HEK293T (cell line): ENCODE measurements at places on chromosomes 4 and X.
A peak's percentile ranks its signal among the peaks of the same experiment; 100 is the strongest.

DNA sequence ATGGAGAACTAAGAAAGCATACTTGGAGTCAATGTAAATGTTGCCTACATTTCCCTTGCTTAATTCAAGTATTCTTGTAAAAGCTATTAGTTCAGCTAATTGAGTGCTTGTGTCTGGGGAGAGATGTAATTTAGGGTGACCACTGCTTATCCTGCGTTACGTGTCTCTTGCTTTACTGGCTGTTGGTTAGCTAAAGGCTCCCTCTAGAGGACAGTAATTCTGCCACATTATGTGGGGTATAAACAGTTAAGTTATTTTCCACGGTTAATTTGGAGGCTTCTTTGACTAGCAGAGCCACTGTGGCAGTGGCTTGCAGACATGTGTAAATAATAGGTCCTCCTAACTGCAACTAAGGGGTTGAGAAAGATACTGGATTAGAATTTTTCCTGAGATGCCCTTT is 25.3 kb upstream of the NAF1 start:
- peak; percentile 44 for DNase-seq

DNA sequence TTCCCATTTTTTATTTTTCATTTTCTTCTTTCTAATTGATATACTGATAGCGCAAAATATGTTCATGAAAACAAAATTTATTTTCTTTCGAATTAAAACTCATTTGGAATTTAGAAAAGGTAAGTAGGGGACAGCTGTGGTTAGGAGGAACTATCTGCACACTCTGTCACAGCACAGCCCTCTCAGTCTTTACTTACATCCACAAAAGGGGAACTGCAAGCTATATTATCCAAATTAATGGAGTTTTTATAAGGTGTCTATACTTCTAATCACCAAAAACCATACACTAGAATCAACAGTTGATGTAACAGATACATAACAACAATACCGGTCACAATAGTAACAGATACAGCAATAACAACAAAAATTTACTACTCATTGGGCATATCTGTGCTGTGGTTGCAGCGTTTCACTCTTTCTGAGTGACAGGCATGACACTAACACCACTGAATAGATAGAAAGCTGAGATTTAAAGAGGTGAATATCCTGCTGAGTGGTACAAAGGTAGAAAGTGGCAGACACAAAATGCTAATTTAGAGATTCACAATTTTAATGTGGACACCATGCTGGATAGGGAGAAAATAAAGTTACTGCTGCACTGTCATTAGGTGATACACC is 160.7 kb downstream of the PPP3CA start:
- DNase-seq = no peak

- no peak for DNase-seq
These were observed 857.2 kb upstream of the INTU start for GRCh38 chr4:126775485-126776106.

- no peak for DNase-seq
These were observed 110.3 kb downstream of the SHROOM3 start for GRCh38 chr4:76545226-76545884.

GRCh38 chr4:158513256-158513655 is 8.4 kb upstream of the RXFP1 start:
- DNase-seq = no peak

GRCh38 chr4:110306303-110306702 is 107.9 kb upstream of the ELOVL6 start:
- DNase-seq = no peak

DNA sequence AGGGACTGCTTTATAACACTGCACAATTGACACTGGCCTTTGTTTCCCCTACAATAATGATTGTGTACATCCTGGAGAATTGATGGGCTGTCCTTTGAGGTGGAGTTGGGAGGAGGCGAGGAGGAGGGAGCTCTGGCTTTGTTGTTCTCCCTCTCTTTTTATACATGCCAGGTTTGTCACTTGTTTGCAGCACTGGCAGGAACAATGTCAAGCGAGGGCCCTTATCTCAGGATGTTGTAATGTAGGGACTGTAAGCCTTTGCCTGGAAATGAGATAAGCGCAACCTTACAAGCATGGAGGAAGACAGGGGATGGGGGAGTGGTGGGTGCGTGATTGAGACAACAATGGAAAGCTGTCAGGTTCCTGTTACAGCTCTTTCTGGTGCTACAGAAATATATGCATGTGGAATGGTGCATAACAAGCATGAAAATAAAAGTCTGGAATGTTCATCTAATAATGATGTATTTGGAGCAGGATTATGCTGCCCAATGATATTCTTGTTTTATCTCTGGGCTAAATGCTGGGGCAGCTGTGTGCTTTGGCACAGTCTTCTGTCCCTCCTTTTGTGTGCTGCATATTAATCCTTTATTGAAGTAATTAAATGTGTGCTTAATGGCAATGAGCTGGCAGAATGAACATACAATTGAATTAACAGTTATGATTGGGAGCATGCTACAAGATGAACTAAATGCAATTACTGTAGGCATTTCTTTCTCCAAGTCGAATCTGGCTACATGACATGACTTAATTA is 294.4 kb downstream of the GPAT3 start:
- no peak for DNase-seq

GRCh38 chr4:36197501-36197900 is 46.8 kb downstream of the ARAP2 start:
- no peak for DNase-seq

GRCh38 chr4:77072195-77072753 is 3.5 kb downstream of the CCNI start:
- DNase-seq = no peak

GRCh38 chr4:59314637-59315036 is 1885.5 kb upstream of the ADGRL3 start:
- no peak for DNase-seq

DNA sequence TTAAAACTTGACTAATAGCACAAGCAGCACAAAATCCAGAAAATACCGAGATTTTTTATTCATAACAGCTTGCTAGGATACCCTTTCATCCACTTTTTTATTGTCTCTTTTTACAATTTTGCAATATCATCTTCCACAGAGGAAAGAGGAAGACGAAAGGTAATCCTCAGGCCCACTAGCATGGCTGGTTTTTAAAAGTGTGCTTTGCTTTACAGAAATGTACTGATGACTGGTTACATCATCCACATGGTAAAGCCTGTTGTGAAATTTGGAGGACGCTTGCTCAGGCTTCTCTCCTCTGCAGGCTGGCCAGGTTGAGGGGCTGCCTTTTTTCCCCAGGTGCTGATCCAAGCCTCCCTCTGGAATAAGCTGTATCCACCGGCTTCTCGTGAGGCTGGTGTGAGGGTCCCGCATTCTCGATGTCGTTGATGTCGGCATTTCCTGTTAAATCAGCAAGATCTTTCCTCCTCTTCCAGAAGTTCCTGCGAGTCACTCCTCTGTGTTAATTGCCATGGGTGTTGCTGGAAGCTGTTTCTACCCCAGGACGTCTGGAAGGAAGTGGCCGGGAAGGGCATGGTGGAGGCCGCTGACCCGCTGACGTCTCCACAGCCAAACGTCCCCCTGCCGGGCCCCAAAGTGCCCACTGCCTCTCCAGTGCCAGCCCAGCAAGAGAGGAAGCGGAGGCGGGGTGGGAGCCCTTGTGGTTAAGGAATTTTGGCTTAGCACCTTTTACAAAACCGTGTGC is 5.8 kb upstream of the DGKQ start:
- no peak for DNase-seq
